ENCODE measurements at places on chromosomes 7 and 10.

GRCh38 chr7:22387583-22387982 lies 30.6 kb upstream of the RAPGEF5 start:
- DNase-seq: peak; percentile 69

- no peak for DNase-seq
These were observed 232 bp upstream of the GRID1 start for GRCh38 chr10:86366902-86367151.

GRCh38 chr10:24911029-24911428 lies 41.4 kb downstream of the PRTFDC1 start:
- DNase-seq: no peak

- no peak for DNase-seq
These were observed 212.4 kb downstream of the ELFN1 start for GRCh38 chr7:1882451-1882850.

DNA sequence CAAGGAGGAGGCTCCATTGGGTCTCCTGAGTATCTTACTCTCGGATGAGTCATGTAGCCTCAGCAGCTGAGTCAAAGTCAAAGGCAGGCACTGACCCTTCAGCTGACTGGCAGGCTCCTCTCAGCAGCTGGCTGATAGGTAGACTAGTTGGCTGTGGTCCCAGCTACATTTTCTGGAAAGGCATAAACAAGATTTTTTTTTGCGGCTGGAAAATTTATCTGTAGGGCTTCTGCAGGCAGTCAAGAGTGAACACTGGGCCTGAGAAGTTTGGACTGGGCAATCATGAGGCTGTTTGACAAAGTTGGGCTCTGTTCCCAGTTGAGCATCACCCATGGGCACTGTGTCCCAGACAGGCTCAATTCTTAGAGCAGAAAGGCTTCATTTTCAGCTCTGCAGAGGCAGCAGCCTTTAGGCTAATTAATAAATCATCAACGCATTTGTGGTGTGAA lies 796.2 kb downstream of the CCSER2 start:
- no peak for DNase-seq

GRCh38 chr10:43252783-43253341 lies 14.0 kb downstream of the RASGEF1A start:
- DNase-seq: no peak

GRCh38 chr7:80677629-80678028 lies 39.2 kb downstream of the CD36 start:
- peak; percentile 27 for DNase-seq

GRCh38 chr10:43573250-43574000 lies 991 bp downstream of the ZNF239 start:
- peak; percentile 14 for DNase-seq

DNA sequence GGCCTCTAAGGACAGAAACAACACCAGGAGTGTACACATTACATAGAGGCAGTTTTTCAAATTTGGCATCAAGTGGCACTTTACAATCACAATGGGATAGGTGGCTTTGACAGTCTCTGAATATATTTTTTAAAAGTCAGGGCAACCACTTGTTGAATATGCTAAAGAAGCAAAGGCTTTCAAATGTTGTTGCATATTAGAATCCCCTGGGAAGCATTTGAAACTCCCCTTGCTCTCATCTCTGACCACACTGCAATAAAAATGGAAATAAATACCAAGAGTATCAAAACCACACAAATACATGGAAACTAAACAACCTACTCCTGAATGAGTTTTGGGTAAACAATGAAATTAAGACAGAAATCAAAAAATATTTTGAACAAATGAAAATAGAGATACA lies 106.5 kb upstream of the RAB11FIP2 start:
- DNase-seq: no peak

GRCh38 chr7:2722591-2722990 lies 34.6 kb downstream of the AMZ1 start:
- DNase-seq: no peak

DNA sequence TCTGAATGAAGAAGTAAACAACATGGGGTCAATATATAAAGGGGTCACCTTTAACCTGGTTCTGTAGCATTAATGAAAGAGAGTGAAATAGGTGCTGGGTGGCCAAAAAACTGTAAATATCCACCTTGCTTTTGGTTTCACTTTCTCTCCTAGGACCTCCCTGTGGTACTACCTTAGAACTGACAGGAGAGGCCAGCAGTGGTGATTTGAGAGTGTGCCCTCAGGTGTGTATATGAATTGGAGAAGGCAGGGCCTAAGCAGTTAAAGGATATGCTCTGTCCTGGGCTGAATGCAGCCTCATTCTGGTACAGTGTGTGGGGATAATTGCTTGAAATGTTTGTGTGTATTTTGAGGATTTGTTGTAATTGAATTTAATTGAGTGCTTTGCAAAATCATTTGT lies 62.0 kb downstream of the BBS9 start:
- DNase-seq: no peak

DNA sequence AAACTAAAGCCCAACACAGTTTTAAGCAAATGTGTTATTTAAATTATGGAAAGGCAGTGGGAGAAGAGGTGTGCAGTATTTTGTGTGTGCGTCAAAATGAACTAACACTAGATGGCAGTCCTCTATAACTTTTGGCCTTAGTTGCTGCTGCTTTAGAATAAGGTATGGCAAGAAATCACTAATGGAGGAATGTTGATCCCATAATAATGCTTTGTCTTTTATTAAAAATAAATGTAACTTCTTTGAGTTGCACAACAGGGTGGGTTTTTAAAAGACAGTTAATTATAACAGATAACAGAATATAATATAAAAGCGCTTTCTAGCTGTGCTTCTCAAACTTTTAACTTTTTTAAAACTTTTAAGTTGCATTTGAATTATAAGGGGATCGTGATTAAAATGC lies 56.4 kb downstream of the BBS9 start:
- DNase-seq: peak; percentile 68

- peak; percentile 76 for DNase-seq
These were observed 255.0 kb upstream of the SEMA3C start for GRCh38 chr7:81173766-81174281.

- peak; percentile 2 for DNase-seq
These were observed 644.4 kb downstream of the GRM8 start for GRCh38 chr7:126608339-126608776.

DNA sequence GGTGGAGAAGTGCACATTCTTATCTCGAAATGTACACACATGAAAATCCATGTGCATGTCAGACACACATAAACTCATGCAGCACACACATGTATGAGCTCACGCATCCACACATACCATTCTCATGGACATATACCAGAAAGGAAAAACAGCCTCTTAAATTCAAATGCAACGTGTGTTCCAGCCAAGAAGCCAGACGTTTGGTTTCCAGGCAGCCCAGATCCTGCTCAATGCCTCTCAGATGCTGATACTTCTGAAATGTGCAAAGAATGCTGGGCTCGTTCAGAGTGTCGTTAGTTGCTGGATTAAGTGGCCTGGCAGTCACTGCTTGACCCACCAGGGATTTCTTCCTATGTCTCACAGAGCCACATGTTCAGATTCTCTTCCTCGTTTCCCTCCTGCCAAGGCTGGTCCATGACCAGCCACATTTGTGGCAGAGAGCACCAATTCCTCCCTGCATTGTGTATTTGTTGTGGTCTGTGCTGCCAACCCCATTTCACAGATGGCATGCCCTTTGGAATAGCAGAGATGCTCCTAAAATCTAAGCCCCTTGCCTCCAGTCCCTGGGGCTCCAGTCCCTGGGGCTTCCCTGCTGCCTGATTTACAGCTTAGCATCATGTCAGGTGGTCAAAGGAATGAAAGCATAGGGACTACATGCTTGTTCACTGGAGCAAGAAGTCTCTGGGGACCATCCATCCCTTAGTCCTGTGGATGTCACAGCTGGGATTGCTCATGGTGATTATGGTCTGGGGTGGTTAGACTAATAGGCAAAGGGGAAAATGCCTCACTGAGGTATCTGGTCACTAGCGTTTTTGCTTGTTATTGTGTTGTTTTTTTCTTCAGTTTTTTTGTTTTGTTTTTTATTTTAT lies 426.6 kb downstream of the PLXNA4 start:
- DNase-seq: no peak

- peak; percentile 84 for DNase-seq
These were observed 10.6 kb upstream of the LYZL2 start for GRCh38 chr10:30639946-30640786.

DNA sequence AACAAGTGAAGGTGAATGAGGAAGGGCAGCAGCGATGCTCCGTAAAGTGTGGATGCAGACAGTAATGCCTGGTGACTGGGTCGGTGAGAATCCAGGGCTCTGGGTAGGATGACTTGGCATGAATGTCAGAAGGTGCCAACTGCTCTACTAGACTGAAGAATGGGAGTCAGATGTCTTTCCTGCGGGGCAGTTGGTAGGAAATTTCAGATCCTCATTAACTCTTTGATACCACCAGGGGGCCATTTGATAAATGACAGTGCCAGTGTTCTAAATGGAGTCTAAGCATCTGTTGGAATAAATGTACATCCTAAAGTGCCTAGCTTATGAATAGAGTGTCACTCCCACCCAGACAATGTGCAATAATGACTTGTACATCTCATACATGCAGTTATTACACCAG lies 462.0 kb downstream of the GRM8 start:
- no peak for DNase-seq

DNA sequence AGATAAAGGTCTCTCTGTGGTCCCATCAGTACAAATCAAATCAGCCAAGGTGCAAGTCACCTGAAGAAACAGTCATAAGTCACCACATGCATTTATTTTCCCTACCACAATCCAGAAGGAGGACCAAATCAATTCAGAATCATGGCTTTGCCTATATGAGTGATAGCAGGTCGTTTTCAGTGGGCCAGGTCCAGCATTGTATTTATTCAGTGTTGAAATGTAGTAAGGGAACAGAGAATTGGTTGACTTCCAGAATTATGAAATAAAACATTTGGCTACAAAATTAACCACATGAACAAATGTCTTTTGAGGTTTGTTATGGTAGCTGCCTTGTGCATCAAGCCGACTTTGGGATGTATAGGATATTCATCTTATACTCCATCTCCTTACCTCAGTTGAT lies 88.4 kb downstream of the POLR1F start:
- DNase-seq: peak; percentile 59

DNA sequence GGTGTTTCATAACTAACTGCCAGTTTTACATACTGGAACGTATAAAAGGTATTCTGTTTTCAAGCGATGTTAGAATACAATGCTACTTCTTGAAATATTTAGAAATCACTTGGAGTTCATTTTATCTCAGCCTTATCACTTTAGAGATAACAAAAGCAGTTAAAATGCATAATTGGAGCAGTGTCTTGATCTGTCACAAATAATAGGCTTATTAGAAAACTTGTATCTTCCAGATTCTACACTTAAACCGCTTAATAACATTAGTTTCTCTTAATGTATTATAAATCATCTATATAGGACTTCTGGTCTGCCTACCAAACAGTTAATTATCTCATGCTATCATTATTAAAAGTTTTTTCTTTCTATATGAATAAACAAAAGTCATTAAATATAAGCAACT lies 104.4 kb downstream of the TAF3 start:
- no peak for DNase-seq

DNA sequence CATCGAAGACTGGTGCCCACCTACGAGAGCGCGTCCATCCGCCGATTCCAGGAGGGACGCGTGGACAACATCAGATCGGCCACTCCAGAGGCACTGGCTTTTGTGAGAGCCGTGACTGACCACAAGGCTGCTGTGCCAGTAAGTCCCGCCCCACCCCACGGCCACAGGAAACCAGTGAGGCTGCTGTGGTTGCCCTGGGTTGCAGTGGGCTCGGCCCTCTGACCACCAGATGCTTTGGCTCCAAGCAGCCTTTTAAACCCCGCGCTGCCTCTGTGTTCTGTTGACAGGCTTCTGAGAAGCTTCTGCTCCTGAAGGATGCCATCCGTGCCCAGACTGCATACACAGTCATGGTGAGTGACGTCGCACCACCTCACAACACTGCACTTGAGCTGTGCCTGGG lies 24.4 kb upstream of the C10orf53 start:
- DNase-seq: no peak

DNA sequence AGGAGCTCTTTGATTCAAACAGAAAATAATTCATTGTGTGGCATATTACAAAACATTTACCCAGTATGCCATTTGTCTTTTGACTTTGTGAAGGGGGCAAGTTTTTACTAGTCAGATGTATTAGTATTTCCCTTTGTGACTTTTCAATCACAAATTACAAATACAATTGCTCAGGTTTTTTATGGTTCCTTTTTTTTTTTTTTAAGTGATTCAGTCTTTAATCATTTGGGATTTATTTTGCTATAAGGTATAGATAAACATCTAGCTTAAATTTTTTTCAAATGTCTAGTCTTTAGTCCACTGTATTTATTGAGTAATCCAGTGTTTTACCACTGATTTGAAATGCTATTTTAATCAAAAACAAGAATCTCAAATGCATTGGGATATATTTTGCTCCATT lies 75.9 kb downstream of the AOAH start:
- DNase-seq: no peak

DNA sequence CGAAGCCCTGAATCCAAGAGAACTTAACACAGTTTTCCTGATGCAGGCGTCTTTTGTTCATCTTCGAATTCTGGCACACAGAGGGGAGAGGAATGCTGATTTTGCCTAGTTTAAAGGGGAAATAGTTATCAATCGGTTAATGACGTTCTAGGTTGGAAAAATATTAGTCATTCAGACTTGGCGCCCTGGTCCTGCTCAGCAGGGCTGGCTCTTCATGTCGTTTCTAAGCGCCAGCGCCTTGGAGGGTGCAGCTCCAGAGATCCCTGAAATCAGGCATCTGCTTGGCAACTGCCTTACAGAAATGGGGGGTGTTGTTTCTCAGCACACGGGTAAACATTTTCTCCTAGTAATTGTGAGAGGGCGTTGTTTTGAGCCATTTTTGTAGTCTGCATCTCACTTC lies 1.3 kb upstream of the PRTFDC1 start:
- DNase-seq: peak; percentile 73

DNA sequence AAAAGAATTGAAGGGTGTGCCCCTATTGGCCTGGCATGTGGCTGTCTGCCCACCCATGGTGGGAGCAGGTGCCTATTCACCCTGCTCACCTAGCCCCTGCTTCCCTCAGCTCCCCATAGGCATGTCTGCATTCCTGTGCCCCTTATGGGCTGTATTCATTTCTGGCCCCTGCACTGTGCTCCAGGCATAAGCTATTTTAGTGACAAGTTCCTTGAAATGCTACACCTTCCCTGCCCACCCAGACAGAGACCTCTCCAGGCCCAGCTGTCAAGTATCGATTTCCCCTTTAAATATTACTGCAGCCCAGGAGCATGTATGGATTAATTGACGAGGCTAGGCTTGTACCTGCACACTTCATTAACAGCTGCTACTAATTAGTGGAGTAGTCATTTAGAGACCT lies 235.4 kb downstream of the RPS24 start:
- DNase-seq: no peak

DNA sequence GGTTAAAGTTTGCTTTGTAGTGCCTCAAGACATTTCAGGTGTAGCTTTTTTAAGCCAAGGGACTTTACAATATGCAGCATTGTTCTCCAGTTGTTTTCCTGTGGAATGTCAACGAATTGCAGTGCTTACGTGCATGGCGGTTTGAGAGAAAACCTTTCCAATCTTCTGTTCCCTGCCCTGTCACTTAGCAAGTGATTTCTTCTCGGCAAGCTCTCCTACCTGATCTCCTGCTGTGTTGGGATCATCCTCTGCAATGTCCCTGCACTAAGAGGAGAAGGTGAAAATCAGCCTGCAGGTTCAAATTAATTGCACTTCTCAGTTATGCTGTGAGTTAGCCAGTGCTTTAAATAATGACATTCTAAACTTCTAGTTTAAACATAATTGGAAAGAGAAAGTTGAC lies 197.6 kb upstream of the FZD1 start:
- no peak for DNase-seq
